ENCODE measurements at places on chromosomes 1 and 21. TPM values are rescaled to one million over a fixed set of nuclear protein-coding genes. Genes with fewer than 3 reads are reported as not detected.

DNA sequence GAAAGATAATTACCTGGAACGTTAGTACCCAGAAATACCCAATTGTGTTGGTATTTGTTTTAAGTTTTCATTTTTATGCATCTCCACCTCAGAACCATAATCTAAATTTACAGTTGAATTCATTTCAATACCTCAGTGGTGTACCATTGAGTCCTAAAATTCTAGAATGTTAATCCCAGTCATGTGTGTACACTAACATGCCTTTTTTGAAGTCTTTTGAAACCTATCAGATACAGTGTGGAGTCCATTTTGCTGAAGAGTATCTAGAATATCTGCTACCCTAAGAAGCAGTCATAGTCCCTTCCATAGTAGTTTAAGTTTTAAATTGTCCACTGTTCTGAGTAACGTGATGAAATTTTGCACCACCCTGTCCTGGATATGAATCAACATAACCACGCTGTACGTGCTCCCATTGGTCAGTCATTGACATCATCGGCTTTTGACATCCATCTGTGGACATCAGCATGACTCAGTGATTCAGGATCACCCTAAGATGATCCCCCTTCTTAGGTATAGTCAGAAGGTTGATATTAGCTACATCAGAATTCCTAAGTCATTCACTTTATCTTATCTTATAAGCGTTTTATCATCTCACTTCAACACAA lies 7.5 kb upstream of the ASH1L start:
- DNase-seq = no peak

- DNase-seq = peak; percentile 79
These were observed 101.8 kb downstream of the CD247 start for GRCh38 chr1:167416506-167416905.

DNA sequence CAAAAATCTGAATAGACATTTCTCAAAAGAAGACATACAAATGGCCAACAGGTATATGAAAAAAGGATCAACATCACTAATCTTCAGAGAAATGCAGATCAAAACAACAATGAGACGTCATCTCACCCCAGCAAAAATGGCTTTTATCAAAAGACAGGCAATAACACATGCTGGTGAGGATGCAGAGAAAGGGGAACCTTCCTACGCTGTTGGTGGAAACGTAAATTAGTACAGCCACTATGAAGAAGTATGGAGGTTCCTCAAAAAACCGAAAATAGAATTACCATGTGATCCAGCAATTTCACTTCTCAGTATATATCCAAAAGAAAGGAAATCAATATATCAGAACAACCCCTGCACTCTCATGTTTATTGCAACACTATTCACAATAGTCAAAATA lies 65.1 kb upstream of the ATP1B1 start:
- DNase-seq = no peak

NPHS2 gene
- total RNA-seq = not detected

LEPR gene
- total RNA-seq = 38.0 TPM
